Kidney epithelial cell (primary cell): ENCODE measurements at places on chromosomes 6 and 20. TPM values are rescaled to one million over a fixed set of nuclear protein-coding genes. Genes with fewer than 3 reads are reported as not detected.
A peak's percentile ranks its signal among the peaks of the same experiment; 100 is the strongest.

DNA sequence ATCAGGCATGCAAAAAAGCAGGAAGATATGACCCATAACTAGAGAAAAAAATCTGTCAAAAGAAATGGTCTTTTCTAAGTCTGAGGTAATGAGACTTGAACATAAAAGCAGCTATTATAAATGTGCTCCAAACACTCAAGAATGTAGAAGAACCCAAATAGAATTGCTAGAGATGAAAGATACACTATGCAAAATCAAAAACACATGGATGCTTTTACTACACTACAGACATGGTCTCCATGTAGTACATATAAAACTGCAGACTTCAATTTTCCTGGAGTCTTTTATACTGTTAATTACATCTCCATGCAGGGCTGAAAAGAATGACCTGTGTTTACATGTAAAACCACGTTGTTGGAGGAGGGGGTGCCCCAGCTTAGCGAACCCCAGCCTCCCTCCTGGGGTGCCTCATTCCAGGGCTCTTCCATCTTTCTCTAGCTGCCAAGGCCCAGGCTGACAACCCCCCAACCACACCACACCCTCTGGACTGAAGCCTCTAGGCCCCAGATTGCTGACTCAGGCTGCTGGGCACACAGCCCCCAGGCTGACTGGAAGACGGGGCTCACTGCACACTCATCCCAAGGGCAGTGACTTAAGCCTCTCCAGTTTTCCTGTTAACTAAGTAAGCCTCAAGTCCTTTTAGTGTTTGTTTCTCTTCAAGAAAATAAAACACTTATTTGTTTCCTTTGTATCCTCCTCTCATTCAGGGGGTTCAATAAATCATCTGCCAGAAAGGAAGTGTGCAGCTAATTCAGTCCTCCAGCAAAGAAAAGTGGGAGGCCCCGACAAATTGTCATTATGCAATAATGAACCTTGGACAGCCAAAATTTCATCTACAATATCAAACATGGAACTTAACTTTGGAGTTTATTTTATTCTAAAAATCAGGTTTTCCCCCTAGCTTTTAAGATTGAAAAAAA is 26.0 kb upstream of the PLAGL1 start:
- peak; percentile 18 for DNase-seq

GRCh38 chr20:5510446-5510845 is 193.7 kb upstream of the PROKR2 start:
- no peak for DNase-seq

DNA sequence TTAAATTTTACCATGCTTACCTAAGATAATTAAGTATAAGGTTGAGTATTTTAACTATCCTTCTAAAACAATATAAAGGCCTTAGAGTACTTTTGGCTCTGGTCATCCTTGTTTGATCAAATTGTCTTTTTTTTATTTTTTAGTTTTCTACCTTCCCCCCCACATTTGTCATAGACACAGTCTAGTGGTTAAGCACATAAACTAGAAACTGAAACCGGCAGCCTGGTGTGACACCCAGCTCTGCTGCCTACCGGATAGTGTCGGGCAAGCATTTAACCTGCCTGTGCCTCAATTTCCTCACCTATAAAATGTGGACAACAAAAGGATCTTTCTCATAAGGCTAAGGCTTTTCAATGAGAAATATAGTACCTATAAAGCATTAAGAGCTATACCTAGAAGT is 21.6 kb upstream of the TULP4 start:
- DNase-seq: no peak

GRCh38 chr6:78528926-78529325 is 338.4 kb upstream of the IRAK1BP1 start:
- DNase-seq: no peak

DNA sequence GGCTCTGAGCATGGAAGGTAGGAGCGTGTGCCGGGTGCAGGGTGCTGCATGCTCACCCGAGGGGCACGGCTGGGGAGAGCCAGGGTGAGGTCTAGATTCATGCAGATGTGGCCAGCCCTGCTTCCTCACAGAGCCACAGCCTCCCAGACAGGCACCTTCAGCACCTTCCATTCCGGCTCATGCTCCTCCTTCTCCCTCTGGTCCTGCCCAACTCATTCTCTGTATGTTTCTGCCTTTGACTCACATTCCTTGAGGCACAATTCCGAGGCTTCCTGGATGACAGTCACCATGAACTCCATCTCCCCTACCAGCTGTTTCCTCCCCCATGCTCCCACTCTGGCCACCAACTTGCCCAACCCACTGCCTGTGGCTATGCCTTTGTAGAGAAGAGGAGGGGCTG is 35.4 kb downstream of the DACT2 start:
- no peak for DNase-seq

The KIF25 gene
- not detected in 2 replicates for total RNA-seq

The C6orf118 gene
- 0.04 and 0.68 TPM in 2 replicates for total RNA-seq

The PRRC2A gene
- 117 and 143 TPM in 2 replicates for total RNA-seq

The SLC18B1 gene
- 10.7 and 11.9 TPM in 2 replicates for total RNA-seq
